Stimulated activated CD8-positive, alpha-beta memory T cell treated with anti-CD3 and anti-CD28 coated beads, Interleukin-15, amount 100 ng/mL, for 4 hours (primary cell): ENCODE measurements at places on chromosomes 16 and 17.

GRCh38 chr16:22425847-22426246 lies 51.4 kb upstream of the CDR2 start:
- DNase-seq, result no peak

DNA sequence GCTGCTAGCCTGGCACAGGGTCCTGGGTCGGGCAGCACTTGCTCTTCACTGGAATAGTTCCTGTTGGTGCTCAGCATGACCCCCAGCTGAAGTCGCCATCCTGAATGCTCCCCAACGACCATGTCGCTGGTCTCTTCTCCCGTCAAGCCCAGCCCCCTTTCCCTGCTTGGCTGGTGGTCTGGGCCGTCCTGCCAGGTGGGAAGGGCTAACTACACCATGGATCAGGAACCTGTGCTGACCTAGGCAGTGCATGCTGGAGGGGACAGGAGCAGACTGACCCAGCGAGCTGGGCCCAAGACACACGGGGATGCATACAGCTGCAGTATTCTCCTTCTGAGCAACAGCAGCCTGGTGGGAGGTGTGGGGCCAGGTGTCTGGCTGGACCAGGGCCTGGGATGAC lies 9.2 kb upstream of the SREBF1 start:
- DNase-seq, result no peak

DNA sequence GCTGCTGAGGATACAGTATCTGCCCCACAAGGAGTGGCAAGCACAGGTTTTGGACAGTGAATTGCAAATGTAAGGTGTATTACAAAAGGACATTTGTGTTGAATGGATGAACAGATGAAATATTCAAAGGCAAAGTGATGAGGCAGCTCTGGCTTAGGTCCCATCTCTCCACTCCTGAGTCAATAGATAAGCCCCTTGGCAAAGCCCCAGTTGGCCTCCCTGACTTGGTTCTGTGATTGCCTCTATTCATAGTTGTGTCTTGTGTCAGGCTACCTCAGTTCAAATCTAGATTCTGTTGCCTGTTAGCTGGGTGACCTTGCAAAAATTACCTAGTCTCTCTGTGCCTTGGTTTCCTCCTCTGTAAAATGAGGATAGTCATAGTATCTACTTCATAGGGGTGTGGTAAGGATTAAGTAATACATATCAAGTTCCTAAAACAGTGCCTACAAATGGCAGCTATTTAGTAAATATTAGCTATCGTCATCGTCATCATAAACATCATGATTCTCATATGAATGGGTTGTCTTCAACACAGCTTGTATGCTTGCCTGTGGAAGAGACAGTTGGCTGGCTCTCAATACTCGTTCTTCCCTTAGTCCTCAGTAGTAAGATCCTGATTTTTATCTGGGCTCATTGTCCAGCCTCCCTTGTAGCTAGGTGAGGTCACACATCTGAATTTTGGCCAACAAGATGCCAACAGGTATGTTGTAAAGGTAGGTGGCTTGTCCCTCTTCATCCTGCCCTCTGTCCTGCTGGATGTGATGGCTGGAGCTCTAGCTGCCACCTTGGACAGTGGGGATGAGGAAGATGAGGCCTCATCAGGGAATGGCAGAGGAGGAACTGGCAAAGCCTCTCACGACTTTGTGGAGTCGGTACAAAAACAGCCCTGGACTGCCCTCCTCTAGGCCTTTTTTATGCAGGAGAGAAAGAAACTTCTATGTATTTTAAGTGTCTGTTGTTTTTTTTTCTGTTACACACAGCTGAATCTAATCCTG lies 2.1 kb upstream of the MFAP4 start:
- DNase-seq, result no peak

GRCh38 chr17:64378890-64379354 lies 11.7 kb downstream of the PECAM1 start:
- no peak for DNase-seq

DNA sequence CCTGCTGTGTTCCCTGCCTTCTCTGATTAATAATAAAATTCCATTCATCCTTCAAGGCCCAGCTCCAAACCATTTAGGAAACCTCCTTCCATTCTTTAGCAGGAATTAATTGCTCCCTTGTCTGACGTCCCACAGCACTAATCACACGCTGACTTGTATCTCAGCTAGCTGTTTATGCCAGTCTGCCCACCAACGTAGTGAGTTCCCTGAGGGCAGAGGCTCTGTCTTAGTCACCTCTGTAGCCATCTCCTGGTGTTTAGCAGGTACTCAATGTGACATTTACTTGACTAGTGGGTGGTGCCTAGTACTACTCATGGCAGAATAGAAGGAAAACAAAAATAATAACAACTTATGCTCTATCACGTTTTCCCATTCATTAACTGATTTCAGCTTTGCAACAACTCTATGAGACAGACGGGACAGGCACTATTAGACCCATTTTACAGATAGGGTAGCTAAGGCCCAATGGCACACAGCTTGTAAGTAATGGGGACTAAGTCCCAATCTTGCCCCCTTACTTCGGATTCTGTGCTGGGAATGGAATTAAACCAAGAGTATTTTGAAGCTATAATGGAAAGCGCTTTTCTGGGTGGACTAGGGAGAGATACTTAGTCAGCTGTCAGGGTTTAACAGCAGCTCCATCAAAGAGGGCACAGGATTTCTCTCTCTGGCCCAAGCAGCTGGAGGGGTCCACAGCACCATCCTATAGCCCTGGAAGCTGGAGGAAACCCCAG lies 931 bp upstream of the WIPF2 start:
- DNase-seq, result no peak

DNA sequence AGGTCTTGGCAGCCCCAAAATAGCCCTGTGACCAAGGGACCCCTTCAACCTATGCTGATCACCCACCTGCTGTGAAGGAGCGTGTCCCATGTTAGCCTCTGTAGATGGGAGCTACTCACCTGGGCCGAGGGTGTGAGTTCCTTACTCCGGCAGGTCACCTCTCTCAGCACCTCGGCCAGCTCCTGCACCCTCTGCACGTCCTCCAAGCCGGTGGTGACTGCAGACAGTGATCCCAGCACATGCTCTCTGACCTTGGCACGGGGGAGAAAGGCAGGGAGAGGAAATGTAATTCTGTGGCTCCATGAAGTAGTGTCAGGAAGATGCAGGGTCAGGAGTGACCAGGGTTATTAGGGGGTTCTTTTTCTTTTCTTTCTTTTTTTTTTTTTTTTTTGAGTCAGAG lies 67.7 kb upstream of the BCO1 start:
- DNase-seq, result no peak

DNA sequence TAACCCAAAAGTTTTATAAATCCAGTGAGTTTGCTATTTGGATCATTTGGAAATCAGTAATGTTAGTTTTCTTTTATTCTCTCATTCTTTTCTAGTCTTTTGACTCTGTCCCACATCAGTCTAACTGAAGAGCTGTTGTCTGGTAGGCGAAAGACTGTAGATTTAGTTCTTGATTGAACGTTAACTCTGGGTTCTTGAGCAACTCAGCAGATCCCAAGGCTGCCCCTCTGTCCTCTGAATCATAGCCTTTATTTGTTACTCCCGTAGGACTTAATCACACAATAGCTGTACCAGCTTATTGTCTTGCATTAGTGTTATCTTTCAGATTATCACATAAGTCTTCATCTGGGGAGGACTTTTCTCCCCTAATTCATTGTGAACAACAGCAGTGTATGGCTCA lies 119.3 kb upstream of the TOM1L1 start:
- no peak for DNase-seq

- DNase-seq, result no peak
These were observed 91.2 kb downstream of the IRX5 start for GRCh38 chr16:55021595-55022475.

GRCh38 chr16:25126820-25127232 lies 15.3 kb downstream of the LCMT1 start:
- no peak for DNase-seq

DNA sequence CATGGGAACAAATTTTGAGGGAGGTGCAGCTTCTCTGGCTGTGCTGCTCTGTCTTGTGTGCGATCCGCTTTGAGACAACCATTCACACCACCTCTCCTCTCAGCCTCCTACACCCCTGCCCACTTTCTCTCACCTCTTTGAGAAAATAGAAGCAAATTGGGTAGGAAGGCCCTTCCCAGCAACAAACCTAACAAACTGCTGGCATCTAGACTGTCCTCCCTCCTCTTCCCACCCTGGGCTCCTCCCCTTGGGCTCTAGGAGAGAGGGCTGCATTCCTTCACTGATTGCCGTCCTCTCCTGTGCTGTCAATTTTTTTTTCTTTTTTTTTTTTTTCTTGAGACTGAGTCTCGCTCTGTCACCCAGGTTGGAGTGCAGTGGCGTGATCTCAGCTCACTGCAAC lies 13.5 kb downstream of the CDIPT start:
- no peak for DNase-seq
